NCI-H524 (cell line): ENCODE measurements at places on chromosomes 5 and 9.
A peak's percentile ranks its signal among the peaks of the same experiment; 100 is the strongest.

DNA sequence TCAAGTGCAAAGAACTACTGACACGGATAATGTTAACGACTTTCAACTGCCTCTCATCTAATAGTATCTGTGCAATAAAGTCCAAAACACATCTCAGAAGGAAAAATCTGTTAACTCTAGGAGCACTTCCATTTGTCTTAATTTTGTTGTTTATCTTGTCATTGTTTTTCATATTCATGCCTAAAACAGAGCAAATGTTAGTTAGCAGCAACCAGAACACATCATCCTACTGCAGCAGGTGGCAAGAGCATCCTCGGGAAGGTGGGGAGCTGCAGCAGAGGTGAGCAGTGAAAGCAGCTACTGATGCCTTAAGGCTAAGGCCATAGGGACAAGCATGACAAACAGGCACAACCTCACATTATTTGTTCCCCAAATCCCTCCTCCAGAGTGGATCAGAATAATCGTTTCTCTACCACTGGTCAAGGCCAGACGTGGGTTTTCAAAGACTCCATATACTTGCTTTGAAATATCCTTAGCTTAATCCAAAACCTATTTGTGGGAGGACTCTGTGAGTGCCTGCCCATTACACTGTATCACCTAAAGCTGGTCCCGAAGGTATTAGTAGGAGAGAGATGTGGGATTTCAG lies 1.0 kb downstream of the HMGCS1 start:
- DNase-seq = no peak

DNA sequence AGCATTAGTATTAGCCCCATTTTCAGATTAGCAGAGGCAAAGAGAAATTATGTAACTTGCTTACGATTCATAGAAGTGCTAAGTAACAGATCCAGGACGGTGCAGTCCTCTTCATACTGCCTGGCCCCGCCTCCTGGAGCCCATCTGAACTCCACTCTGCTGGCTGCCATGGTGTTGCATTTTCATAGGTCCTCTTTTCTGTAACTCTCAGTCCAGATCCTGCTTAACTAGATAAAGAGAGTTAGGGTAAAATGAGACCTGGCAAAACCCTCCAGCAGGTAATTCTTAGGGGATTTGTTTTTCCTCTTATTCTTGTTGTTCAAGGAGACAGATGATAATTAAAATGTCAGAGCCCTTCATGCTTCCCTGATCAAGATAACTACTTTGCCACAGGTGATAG lies 135.1 kb upstream of the EFNA5 start:
- peak; percentile 94 for DNase-seq

DNA sequence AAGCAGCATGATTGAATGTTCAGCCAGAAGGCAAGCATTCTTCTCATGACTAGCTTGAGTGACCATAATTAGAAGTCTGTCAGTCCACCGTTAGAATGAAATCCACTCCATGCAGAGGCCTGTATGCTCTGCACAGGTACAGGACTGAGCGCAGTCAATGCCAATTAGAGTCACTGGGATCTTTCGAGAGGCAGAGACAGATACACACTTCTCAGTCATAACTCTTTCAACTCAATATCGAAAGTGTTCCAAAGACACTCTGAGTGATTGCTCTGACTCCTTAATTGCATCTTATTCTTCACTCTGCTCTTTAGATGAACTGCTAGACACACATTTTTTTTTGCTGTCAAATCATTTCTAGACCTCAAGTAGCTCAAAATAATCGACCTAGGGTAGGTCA lies 203.6 kb downstream of the GABRB2 start:
- no peak for DNase-seq

DNA sequence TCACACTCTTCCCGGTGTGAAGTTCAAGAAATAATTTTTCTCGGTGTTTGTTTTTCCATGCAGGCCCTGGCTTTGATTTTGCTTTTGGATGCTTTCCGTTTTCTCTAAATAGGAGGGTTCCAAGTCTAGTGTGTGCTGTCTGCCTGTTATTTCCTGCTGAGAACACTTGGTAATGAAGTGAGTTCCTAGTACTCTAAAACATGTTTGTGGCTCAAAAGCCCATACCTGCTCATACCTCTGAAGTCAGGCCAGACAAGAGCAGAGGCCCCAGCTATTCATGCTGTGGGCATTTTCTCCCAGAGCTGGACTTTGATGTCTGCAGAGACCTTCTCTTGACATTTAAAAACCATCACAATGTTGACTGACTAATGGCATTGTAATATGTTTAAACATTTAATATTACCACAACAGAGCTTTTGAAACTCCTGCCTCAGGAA lies 211.2 kb downstream of the GOLPH3 start:
- no peak for DNase-seq

DNA sequence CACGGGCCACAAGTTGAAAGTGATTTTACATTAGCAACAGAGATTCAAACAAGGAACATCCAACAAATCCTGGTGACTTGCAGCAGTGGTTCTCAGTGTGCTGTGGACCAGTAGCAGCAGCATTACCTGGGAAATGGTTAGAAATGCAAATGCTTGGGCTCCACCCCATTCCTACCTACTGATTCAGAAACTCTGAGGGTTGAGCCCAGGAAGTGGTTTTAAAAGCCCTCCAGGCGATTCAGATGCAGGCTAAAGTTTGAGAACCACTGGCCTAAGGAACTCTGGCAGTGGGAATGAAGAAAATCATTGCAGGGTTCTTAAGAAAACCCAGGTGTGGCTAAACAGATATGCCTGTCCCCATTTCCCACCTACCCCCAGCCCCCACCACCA lies 398.8 kb downstream of the ENC1 start:
- DNase-seq = no peak

DNA sequence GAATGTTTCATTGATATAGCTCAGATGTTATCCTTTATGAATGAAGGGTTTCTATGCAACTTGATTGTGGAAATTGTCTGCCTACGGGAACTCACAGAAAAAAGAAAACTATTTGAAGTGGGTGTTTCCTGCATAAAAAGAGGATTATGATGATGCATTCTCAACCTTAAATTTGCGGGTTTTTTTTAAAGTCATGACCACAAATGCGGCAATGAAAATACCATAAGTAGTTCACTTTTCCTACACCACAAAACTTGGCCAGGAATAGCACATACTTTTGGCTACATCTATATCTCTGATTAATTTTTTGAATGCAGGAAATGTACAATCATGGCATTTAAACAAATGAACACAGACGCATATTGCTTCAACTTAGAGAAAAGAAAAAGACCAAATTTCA lies 754.7 kb downstream of the DTWD2 start:
- no peak for DNase-seq

DNA sequence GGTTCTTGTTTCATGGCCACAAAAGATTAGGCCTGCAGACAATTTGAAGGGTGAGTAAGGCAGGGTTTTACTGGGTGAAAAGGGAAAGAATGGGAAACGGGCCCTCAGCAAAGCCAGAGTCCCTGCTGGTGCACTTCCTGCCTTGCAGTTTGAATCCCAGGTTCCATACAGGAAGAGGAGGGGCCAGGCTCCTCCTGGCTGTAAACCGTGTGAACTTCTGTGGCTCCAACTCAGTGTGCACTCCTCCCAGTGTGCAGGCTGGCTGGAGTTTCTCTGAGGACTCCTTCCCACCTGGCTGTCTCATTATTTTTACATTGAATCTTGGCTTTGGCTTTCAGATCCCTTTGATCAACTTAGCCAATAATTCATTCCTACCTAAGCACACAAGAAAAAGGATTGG lies 367.1 kb upstream of the KLF4 start:
- no peak for DNase-seq

DNA sequence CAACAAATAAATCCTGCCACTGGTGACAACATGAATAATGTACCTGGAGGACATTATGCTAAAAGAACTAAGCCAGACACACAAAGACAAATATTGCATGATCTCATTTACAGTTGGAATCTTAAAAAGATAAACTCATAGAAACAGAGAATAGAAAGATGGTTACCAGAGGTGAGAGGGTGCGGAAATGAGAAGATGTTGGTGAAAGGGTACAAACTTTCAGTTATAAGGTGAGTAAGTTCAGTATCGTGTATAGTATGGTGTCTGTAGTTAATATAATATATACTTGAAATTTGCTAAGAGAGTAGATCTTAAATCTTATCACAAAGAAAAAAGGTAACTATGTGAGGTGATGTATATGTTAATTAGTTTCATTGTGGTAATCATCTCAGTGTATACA lies 63.3 kb downstream of the PRRC1 start:
- DNase-seq = no peak

GRCh38 chr5:139669662-139670368 lies 21.7 kb downstream of the CXXC5 start:
- DNase-seq = peak; percentile 52

DNA sequence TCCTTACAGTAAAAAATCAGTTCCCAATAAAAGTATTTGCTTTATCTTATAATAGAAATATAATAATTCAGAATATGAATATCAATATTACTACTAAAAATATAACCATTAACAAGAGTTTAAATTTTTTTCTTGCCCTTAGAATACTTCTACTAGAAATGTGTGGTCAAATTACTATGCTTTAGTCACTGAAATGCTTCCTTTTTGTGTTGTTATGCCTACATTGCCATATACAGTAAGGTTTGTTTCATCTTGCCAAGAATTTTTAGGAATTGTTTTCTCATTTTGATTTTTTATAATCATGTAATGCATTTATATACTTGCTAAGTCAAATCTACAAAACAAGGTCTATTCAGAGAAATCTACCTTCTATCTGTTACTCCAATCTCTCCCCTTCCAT lies 181.7 kb downstream of the CDK5RAP2 start:
- no peak for DNase-seq

GRCh38 chr9:32456564-32456963 lies 69.4 kb downstream of the RIGI start:
- no peak for DNase-seq

GRCh38 chr5:132812123-132812765 lies 858 bp upstream of the SOWAHA start:
- DNase-seq = peak; percentile 92

GRCh38 chr5:72478276-72478675 lies 28.9 kb downstream of the ZNF366 start:
- no peak for DNase-seq

DNA sequence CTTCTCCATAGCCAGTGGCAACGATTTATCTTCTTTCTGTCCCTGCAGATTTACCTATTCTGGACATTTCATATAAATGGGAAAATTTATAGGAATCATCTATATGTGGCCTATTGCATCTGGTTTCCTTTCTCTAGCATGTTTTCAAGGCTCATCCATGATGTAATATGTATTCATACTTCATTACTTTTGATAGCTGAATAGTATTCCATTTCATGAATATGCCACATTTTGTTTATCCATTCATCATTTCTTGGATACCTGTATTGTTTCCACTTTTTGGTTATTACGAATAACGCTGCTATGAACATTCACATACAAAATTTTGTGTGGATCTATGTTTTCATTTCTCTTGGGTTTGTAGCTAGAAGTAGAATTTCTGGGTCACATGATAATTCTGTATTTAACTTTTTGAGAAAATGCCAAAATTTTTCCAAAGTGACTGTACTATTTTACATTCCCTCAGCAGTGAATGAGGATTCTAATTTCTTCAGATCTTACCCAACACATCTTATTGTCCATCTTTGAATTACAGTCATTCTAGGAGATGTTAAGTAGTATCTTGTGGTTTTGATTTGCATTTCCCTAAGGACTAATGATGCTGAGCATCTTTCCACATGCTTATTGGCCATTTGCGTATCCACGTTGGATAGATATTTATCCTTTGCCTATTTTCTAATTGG lies 3.6 kb downstream of the IARS1 start:
- DNase-seq = no peak

GRCh38 chr5:107884871-107885270 lies 214.1 kb upstream of the EFNA5 start:
- DNase-seq = no peak

DNA sequence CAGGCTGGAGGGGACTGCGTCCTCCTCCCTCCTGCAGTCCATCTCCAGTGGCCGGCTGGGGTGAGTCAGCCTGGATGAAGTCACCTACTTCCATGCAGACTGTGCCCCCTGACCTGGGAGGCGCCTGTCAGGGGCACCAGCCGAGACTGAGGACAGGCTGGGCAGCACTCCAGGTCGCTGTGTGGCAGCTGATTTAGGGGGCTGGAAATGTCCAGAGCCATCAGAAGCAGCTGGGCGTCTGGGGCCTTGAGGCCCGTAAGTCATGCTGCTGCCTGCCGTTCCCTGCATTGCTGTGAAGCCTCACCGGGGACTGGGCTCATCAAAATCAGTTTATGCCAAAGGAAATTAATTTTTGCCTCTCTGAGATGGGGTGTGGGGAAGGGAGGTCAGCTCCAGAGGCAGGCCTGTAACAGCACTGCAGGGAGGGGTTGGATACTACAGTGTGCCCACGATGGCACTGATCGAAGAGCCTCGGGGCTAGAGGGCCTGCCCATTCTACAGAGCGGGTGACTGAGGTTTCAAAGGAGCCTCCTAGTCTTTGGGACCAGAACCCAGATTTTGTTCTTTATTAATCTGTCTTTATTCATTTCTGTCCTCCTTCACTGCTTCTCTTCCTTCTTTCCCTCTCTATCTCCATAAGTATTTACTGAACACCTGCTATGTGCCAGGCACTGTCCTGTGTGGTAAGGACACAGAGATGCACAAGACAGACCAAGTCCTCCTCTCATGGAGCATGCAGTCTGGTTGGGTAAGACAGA lies 70.4 kb upstream of the PSD2 start:
- no peak for DNase-seq

DNA sequence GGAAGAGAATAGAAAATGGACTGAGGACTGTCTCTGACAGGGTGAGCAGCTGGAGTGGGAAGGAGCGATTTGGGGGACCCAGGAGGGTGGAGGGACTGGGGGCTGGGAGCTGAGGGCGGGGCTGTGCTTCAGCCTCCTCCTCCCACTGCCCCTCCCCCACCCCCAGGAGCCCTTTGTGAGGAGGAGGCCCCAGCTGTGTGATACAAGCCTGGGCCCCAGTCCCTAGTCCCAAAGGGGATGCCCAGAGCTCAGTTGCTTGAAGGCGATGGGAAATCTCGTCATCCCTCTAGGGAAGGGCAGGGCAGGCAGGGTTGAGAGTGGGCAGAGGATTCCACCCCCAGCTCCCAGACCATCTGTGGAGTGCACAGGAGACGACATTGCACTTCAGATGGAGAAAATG lies at the start of gene SPATA31E1:
TSS of gene SPATA31E1 (plus strand) at position 251 of the 400 bp plus-strand sequence. CDS start at position 266, 15 bp downstream.
- DNase-seq = no peak

DNA sequence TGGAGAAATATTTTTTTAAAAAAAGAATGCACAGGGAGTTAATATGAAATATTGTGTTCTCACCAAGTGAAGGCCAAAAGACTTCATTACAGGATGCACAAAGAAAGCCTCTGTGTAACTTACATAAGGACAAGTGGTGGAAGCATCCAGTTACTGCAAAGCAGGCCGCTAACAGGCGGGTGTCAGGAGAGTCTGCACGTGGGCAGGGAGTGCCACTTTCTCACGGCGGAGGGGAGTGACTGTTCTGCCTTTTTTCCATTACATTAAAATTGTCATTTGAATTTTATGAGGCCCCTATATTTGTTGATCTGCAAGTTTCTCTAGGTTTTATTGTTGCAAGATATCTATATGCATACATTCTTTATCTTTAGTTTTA lies 28.1 kb upstream of the SPATA31E1 start:
- DNase-seq = peak; percentile 35

GRCh38 chr5:73823508-73823925 lies 197.5 kb downstream of the ARHGEF28 start:
- DNase-seq = no peak

- no peak for DNase-seq
These were observed 12.3 kb upstream of the MAP3K1 start for GRCh38 chr5:56803025-56803424.
